Activated naive CD4-positive, alpha-beta T cell treated with anti-CD3 and anti-CD28 coated beads for 36 hours (primary cell): ENCODE measurements at places on chromosomes 2 and 18. TPM values are rescaled to one million over a fixed set of nuclear protein-coding genes. Genes with fewer than 3 reads are reported as not detected.

STPG4 gene
- total RNA-seq = 0.27 TPM

SPDYA gene
- total RNA-seq = 2.0 TPM

TCF7L1 gene
- not detected for total RNA-seq

AGAP1 gene
- 1.1 TPM for total RNA-seq

ITPRIPL1 gene
- 13.3 TPM for total RNA-seq

MC5R gene
- not detected for total RNA-seq

CDH7 gene
- total RNA-seq = not detected

KCNIP3 gene
- total RNA-seq = not detected

GALNT14 gene
- total RNA-seq = 1.1 TPM

PROM2 gene
- total RNA-seq = 0.89 TPM

POTEE gene
- 0.40 TPM for total RNA-seq

DNAJC5G gene
- not detected for total RNA-seq

MDH1 gene
- total RNA-seq = 275 TPM

BOK gene
- not detected for total RNA-seq

VWC2L gene
- not detected for total RNA-seq

LMAN2L gene
- 4.0 TPM for total RNA-seq

UGT1A6 gene
- not detected for total RNA-seq

SERPINB13 gene
- total RNA-seq = not detected

ANO7 gene
- 0.57 TPM for total RNA-seq

IL1R2 gene
- 10.3 TPM for total RNA-seq

KCTD1 gene
- 1.7 TPM for total RNA-seq

KCNF1 gene
- not detected for total RNA-seq

IL1RL1 gene
- total RNA-seq = 0.22 TPM

SH3YL1 gene
- 17.9 TPM for total RNA-seq

STON1 gene
- 0.45 TPM for total RNA-seq

CCDC68 gene
- not detected for total RNA-seq

CFAP221 gene
- total RNA-seq = not detected

EGR4 gene
- 0.12 TPM for total RNA-seq

RAB6D gene
- not detected for total RNA-seq

AMER3 gene
- total RNA-seq = not detected

PSMD14 gene
- 76.2 TPM for total RNA-seq

HOXD3 gene
- total RNA-seq = not detected

MARCHF4 gene
- not detected for total RNA-seq

NEU2 gene
- total RNA-seq = not detected

PRKAG3 gene
- total RNA-seq = not detected

ABCA12 gene
- total RNA-seq = not detected

ADRA2B gene
- total RNA-seq = 0.52 TPM

POU3F3 gene
- total RNA-seq = not detected

LMAN1 gene
- total RNA-seq = 146 TPM

APCDD1 gene
- total RNA-seq = not detected

DTNA gene
- total RNA-seq = 0.43 TPM

IL1R1 gene
- total RNA-seq = 5.7 TPM

ZSWIM2 gene
- not detected for total RNA-seq

ATF2 gene
- 53.3 TPM for total RNA-seq

LINC00305 gene
- not detected for total RNA-seq

SMAD4 gene
- 72.0 TPM for total RNA-seq

KCNG2 gene
- total RNA-seq = not detected

TXNL1 gene
- total RNA-seq = 68.6 TPM

EVA1A gene
- total RNA-seq = not detected

SLC38A11 gene
- total RNA-seq = not detected

BIRC6 gene
- total RNA-seq = 51.4 TPM

CAPN14 gene
- total RNA-seq = 1.1 TPM

DSC2 gene
- total RNA-seq = not detected

SUMO1 gene
- total RNA-seq = 131 TPM

ITGAV gene
- total RNA-seq = 4.5 TPM

CRYBA2 gene
- not detected for total RNA-seq

UGT1A10 gene
- not detected for total RNA-seq

C1QL2 gene
- not detected for total RNA-seq
